ENCODE measurements at places on chromosomes 7 and 10.
A peak's percentile ranks its signal among the peaks of the same experiment; 100 is the strongest.

GRCh38 chr7:134293002-134293740 lies 23.6 kb downstream of the SLC35B4 start:
- no peak for DNase-seq

DNA sequence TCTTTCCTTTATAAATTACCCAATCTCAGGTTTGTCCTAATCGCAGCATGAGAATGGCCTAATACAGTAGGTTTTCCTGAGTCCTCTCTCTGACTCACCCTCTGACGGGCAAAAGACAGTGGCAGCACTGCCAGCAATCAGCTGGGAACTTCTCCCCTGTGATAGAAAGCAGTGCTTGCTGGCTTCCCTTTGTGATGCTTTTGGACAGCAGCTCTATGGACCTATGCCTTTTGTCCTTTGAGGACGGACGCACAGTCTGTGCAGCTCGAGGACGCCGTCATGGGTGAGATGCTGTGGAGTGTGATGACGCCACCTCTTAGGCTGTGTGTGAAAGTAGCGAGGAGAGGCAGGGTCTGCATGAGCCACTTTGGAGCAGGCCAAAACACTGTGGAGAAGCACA lies 68.8 kb downstream of the KIAA1217 start:
- DNase-seq, result no peak

GRCh38 chr10:74855027-74855426 lies 28.6 kb downstream of the KAT6B start:
- DNase-seq, result no peak

DNA sequence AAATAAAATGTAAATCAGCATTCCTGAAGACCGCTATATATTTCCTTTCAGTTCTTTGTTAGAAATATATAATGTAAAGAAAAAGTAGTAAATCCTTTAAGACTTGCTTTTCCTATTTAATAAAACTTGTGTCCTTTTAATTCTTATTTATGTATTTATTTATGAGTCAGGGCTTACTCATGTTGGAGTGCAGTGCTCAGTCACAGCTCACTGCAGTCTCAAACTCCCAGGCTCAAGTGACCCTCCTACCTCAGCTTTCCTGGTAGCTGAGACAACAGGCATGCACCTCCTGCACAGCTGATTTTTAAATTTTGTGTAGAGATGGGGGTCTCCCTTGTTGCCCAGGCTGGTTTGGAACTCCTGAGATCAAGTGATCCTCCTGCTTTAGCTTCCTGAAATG lies 724.5 kb downstream of the ANKRD7 start:
- no peak for DNase-seq

DNA sequence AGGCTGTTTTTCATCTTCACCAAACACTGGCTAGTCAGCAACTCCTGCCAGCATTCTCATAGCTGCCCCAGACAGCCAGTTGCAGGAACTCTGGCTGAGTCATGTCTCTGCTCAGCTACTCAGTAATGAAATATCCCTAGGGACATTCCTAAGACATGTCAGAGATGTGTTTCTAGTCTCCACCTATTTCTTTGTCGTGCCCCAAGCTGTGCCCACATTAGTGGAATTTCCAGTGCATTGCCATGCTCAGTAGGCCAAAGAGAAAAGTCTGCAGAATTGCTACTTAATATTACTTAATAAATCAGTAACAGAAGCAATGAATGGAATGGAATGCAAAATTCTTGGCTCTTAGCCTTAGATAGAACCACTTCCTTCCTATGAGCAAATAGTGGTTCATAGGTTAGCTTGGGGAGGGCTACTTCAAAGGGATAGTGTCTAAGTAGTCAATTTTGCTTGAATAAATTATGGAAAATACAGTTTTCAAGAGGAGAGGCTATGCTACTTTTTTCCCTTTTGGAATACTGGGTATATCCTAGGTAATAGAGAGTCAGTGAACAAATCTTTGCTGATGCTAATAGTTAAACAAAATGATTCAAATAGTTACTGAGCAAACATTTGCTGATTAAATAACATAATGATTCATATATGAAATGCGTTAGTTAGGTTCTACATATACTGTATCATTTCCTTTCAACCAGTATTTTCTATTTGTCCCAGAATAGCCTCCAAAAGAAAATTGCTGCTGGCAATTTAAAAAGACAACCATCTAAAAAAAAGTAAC lies 23.6 kb upstream of the SEMA3C start:
- DNase-seq, result peak; percentile 61
